ENCODE measurements at places on chromosomes 7 and 10. TPM values are rescaled to one million over a fixed set of nuclear protein-coding genes. Genes with fewer than 3 reads are reported as not detected.

The NACAD gene
- total RNA-seq, result 11.1 TPM

The NUDT1 gene
- total RNA-seq, result 15.2 TPM

The SLC26A5 gene
- not detected for total RNA-seq

The SGMS1 gene
- total RNA-seq, result 60.5 TPM

The CHAT gene
- total RNA-seq, result not detected

The GRM3 gene
- total RNA-seq, result not detected

- peak overlapping the region; percentile 47 for H3K4me3 ChIP-seq
- peak overlapping the region; percentile 37 for H3K27ac ChIP-seq
- peaks cover 14% of the 10 kb centered on the region for H3K4me1 ChIP-seq
These were observed 8.2 kb downstream of the TPK1 start for GRCh38 chr7:144827621-144828020.

DNA sequence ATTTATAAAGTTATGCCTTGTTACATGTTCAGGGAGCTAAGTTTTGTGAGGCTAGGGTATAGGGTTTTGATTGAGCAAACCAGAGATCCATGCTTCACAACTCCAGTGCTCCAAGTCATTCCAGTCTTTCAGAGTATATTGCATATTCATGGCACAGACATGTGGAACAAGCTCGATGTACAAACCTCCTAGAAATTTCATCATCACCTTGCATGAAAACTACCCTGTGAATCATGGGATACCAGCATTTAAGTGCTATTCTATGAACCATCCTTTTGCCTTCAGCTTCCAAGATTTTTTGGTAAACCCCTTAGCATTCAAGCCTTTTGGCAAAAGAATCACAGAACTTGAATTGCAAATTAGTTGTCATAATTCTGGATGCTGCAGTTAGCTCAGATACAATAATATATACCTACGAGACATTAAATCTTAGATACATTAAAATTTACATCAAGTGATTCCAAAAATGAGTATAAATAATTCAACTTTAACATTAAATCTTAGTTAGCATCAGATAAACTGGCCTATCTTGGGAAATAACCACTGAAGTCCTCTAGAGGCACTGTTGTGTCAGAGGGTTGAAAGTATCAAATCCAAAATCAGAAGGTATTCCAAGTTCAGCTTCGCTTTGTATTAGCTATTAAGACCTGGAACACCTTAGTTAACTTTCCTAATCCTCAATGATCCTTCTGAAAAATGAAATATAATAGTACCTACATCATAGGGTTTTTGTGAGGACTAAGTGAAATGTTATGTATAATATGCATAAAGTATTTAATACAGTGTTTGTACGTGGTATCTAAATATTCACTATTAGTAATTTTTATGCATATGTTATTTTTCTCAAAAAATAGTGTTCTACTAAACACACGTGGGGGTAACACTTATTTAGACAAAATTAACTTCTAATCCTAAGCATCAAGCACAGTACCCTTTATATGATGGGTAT, 55.5 kb upstream of the CABCOCO1 start:
- DNase-seq, result no peak
- H3K4me3 ChIP-seq, result no peak overlapping the region
- no peak overlapping the region for H3K27ac ChIP-seq
- H3K4me1 ChIP-seq, result peaks cover 9% of the 10 kb centered on the region
- H3K36me3 ChIP-seq, result no peaks in the 10 kb centered on the region

DNA sequence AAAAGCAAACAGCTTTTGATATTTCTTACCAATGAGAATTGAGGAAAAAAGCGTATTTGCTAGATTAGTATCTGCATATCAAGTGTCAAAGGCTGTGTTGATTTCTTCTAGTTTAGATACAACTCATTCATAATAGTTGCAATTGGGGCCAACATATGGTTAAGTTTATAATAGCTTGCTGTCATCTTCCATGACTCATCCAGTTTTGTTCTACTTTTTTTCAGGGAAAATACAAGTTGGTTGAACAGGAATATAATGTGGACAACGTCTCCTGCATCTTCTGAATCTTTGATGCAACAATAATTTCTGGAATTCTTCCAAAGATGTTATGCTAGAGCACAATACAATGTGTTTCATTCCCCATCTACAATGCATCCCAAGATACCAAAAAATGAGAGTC, 182.0 kb downstream of the THSD7A start:
- no peaks in the 10 kb centered on the region for H3K4me1 ChIP-seq

GRCh38 chr7:81957517-81957916, 187.7 kb upstream of the HGF start:
- H3K27me3 ChIP-seq, result no peaks in the 10 kb centered on the region
- no peak overlapping the region for H3K4me3 ChIP-seq
- no peak overlapping the region for H3K27ac ChIP-seq
- H3K4me1 ChIP-seq, result peaks cover 5% of the 10 kb centered on the region
- no peaks in the 10 kb centered on the region for H3K36me3 ChIP-seq

DNA sequence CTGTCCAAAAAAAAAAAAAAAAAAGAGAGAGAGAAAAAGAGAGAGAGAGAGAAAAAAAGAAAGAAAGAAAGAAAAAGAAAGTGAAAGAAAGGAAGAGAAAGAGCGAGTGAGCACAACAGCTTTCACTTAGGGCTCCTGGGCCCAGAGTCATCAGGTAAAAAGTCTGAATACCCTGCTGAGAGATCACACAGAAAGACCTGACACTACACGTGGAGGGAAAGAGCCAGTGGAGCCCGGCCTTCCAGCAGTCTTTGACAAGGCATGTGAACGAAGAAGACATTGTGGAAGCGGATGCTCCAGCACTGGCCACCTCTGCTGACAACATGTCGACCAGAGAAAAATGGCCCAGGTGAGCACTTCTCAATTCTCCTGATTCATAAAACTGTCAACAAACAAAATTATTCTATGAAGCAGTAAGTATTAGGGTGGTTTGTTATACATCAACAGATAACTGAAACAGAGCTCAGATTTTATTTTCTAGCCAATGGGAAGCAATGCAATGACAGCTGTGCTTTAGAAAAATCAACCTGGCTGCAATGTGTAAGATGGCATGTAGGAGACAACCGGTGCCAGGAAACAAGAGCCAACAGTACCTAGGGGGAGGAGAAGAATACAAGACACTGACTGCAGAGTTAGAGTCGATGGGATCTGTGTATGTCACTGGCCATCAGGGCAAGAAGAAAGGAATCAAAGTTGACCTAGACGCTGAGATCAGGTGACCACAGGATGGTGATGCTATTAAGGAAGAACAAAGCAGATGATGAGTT, 4.4 kb downstream of the RNF216 start:
- no peak overlapping the region for H3K27ac ChIP-seq
- no peaks in the 10 kb centered on the region for H3K27me3 ChIP-seq
- no peak overlapping the region for H3K4me3 ChIP-seq
- H3K36me3 ChIP-seq, result no peaks in the 10 kb centered on the region

GRCh38 chr10:16947069-16947468, 129.8 kb upstream of the RSU1 start:
- H3K27me3 ChIP-seq, result no peaks in the 10 kb centered on the region
- H3K27ac ChIP-seq, result no peak overlapping the region
- H3K36me3 ChIP-seq, result no peaks in the 10 kb centered on the region

DNA sequence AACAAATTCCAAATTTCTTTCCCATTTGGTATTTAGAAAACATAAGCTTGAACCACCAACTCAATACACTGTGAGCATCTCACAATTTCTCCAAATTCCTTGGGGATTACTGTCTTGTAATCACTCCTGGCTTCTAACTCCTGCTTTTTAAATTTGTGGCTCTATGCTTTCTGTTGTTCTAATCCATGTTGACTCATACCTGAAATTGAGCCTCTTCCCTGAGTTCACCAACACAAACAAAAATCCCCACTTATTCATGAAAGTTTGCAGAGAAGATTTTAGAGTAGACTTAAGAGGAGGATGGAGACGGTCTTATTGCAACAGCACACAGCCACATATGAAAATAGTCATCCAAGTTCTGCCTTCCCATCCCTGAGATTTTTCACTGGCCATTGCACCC, 252.5 kb downstream of the PTEN start:
- DNase-seq, result no peak
- H3K27ac ChIP-seq, result no peak overlapping the region
- no peaks in the 10 kb centered on the region for H3K36me3 ChIP-seq
- H3K4me1 ChIP-seq, result no peaks in the 10 kb centered on the region

- no peaks in the 10 kb centered on the region for H3K36me3 ChIP-seq
- no peak for DNase-seq
- H3K27me3 ChIP-seq, result no peaks in the 10 kb centered on the region
These were observed 97.1 kb downstream of the AGMO start for GRCh38 chr7:15464667-15465121.

GRCh38 chr7:99120501-99120900, 23.4 kb downstream of the SMURF1 start:
- H3K36me3 ChIP-seq, result no peaks in the 10 kb centered on the region
- DNase-seq, result no peak
- no peaks in the 10 kb centered on the region for H3K27me3 ChIP-seq
- H3K4me3 ChIP-seq, result peak overlapping the region; percentile 52
- H3K27ac ChIP-seq, result peak overlapping the region; percentile 83
- H3K4me1 ChIP-seq, result peaks cover 57% of the 10 kb centered on the region

DNA sequence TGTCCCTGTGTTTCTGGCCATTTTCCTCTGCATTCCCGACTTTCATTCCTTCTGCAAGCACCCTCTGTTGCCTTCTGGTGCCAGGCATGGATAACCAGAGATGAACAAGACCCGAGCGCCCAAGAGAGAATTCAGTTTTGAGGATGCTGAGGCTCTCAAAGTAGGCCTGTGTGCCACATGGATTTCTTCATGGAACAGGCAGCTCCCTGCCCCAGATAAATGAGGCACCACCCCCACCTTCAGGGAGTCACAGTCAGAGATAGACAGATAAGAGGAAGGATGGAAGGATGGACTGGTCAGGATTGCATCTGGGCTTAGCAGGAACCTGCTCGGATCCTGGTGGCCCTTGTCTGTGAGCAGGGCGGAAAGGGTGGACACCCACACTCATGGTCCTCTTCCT, 49.4 kb downstream of the ADCYAP1R1 start:
- H3K27me3 ChIP-seq, result no peaks in the 10 kb centered on the region

DNA sequence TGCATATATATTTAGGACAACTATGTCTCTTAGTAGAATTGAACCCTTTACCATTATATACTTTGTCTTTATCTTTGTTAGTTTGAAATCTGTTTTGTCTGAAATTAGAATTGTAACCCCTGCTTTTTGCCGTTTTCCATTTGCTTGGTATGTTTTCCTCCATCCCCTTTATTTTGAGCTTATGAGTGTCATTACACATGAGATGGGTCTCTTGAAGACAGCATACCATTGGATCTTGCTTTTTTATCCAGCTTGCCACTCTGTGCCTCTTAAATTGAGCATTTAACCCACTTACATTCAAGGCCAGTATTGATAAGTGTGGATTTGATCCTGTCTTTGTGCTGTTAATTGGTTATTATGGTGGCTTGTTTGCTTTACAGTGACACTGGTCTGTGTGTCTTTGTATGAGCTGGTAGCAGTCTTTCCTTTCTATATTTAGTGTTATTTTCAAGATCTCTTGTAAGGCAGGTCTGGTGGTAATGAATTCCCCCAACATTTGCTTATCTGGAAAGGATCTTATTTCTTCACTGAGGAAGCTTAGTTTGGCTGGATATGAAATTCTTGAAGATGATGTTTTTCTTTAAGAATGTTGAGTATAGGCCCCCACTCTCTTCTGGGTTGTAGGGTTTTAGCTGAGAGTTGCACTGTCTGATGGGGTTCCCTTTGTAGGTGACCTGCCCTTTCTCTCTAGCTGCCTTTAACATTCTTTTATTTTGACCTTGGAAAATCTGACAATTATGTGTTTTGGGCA, 149.5 kb downstream of the AHR start:
- H3K27me3 ChIP-seq, result no peaks in the 10 kb centered on the region
- DNase-seq, result no peak
- no peak overlapping the region for H3K27ac ChIP-seq
- no peaks in the 10 kb centered on the region for H3K36me3 ChIP-seq
- H3K4me3 ChIP-seq, result no peak overlapping the region
